ENCODE measurements at places on chromosomes 11 and 22.

DNA sequence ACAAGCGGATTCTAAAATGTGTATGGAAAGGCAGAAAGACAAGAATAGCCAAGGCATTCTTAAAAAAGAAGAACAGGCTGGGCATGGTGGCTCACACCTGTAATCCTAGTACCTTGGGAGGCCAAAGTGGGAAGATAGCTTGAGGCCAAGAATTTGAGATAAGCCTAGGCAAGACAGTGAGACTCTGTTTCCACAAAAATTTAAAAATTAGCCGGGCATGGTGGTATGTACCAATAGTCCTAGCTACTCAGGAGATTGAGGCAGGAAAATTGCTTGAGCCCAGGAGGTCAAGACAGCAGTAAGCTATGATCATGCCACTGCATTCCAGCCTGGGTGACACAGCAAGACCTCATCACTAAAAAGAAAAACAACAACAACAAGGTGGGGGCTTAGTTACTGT lies 46.0 kb upstream of the PPP2R1B start:
- no peak for DNase-seq

DNA sequence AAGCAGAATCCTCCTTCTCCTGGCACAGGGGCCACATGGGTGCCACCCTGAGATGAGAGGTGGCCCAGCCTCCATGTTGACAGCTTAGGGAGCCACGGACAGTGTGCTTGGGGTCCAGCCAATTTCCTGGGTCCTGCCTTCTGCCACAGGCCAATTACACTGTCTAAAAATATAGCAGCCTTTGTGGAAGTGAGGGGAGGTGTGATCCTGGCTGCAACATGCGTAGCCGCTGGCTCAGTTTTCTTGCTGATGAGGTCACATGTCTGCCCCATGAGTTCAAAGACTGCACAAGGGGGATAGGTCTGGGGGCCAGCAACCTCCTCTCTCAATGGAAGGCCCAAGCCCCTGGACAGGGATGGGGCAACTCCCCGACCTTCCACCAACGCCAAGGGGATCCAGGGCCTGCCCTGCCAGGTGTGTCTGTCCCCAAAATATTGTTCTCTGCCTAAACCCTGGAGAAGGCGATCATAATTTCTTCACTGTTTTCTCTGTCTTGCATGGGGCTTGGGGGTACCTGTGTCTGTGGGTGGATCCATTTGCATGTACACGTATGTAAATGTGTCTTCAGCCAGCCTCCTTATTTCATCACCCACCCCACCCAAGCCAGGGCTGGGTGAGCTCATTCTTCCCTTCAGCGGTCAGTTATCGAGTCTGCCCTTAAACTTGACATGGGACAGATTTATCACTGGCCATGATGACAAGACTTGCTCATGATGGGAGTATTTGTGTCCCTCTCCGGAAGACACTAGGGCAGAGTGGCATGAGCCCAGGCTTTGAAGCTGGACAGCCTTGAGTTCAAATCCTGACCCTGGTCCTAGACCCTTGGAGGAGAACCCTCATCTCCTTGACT lies 59.4 kb downstream of the OTOG start:
- no peak for DNase-seq

DNA sequence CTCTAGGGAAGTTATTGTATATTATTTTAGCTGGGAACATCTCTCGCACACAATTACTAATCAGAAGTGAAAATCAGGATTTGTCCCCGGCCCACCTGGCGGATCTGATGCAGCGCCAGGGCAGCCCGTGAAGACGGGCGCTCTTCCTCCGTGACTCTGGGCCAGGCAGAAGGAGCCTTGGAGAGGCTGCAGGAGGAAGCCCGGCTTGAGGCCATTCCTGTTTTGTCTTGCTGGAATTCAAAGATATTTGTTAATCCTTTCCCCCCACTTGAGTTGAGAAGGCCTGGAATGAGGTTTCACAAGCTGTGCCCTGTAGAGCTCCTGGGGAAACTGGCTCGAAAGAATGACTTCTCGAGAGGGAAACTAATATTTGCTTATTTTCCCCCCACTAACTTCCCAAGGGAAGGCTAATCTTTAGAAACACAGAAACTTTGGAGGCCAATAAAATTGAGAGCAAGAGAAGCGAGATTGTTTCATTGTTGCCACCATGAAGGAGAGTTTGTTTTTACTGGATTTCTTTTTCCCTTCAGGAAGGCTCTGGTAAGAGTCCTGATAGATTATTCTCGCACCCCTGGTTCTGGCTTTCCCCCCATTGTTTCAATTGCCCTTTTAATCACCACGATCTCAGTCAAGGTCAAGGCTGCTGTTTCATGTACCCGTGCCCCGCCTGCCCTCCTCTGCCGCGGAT lies 92.8 kb upstream of the SEPTIN5 start:
- DNase-seq, result no peak

DNA sequence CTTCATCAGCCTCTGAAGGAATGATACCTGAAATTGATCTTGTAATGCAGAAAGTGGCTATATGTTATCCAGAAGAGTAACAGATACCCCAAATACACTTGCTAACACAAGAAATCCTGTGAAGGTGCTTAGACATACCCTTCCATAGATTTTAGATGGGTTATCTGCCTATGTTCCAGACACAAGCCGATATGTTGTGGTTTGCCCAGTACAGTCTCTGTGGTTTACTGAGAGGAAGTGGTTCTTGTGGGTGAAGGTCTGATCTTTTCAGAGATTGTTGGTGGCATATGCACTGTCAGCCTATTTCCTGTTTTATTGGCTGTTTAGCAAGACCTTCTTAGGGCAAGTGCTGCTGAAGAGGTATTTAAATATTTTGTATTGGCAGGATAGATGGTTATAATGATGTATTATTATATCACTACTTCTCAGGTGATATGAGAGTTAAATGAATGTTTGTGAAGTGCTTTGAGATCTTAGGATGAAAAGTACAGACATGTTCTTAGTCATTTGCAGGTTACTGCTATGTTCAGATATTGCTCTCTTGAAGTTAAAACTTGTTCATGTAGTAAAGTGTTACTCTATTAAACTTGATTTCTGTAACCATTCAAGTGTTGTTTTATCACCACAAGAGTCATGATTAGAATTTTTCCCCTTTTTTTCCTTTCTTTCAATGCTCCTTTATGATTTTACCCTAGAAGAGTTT lies 8.2 kb downstream of the ARHGEF12 start:
- peak; percentile 53 for DNase-seq

DNA sequence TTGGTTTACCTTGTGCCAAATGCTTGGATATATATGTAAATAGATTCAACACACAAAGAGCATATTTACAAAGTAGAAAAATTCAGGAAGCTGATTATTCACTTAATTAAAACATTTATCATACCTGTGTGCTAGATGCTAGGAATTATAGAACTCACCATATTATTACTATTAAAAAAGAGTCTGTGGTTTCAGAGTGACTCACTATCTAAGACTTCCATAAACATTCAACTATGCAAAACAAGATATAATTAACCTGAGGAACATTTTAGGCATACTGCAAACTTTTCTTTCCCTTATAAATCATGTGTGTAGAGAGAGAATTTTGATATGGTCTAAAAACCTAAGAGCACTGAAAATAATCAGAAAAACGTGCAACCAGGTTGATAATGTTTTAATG lies 27.3 kb downstream of the CTSC start:
- no peak for DNase-seq

DNA sequence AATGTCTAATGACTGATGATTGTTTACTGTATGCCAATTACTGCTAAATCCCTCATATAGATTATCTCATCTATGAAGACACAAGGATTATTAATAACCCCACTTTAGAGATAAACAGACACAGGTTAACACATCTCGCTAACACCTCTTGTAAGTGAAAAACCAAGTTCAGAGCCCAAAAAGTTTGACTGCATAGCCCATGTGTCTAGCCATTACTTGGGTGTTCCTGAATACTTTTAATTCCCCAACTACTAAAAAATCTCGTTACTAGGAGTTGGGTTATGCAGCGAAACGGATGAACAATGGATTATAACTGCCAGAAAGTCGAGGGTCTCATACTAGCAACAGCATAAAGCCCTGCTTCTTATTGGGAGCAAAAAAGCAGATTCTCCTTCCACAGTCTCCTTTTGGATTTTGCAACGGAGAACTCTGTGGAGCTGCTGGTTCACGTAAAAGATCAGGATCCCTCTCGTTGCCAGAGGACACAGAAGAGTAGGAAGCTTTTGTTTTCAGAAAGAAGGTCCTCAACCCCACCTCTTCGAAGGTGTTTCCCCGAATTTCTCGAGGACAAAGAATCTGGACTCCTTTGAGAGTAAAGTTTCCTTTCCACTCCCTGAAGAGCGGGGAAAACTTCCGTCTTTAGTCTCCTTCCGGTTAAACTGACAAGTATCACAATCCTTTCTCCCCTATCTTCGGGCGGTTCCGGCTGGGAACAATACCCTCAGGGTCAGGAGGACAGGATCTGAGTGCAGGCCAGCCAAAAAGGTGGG lies 979 bp downstream of the ZBED5 start:
- DNase-seq, result peak; percentile 43

Data from fibroblast of skin of scalp (primary cell).